ENCODE measurements at places on chromosomes 3 and 15. TPM values are rescaled to one million over a fixed set of nuclear protein-coding genes. Genes with fewer than 3 reads are reported as not detected.

The WDR76 gene
- 20.8 TPM for total RNA-seq

The ADCY5 gene
- 0.20 TPM for total RNA-seq

The CLRN1 gene
- total RNA-seq: not detected

The NRG4 gene
- 19.5 TPM for total RNA-seq

The ZBED2 gene
- total RNA-seq: not detected

The C2CD4B gene
- 0.32 TPM for total RNA-seq

The GCNT3 gene
- total RNA-seq: 0.29 TPM

Data from NCI-H460 (cell line).